ENCODE measurements at places on chromosomes 4 and X.

DNA sequence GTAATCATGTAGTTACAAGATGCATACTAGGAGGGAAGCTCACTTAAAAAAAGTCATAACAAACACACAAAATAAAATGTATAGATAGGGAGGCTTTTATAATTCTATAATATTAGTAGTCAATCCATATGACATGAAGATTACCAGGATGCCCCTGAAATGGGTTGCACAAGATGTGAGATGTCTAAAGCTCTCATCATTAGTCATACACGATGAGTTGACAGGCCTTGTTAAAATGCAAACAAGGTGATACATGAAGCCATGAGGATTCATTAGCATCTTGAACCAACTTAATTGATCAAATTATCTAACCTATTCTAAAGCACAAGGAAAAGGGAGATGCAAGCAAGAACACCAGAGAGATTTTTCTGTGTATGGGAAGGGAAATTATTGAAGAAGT lies 470.2 kb downstream of the IQCM start:
- no peak for DNase-seq

- DNase-seq: no peak
These were observed 401.8 kb downstream of the PABPC4L start for GRCh38 chr4:133799717-133800315.

- DNase-seq: no peak
These were observed 64.8 kb downstream of the CBR4 start for GRCh38 chr4:168945291-168945690.

GRCh38 chr4:957231-957580 lies 16.2 kb downstream of the DGKQ start:
- DNase-seq: no peak

- DNase-seq: no peak
These were observed 15.2 kb downstream of the ADGRG2 start for GRCh38 chrX:19107035-19107434.

GRCh38 chr4:78584863-78585547 lies 33.4 kb downstream of the ANXA3 start:
- DNase-seq: no peak

DNA sequence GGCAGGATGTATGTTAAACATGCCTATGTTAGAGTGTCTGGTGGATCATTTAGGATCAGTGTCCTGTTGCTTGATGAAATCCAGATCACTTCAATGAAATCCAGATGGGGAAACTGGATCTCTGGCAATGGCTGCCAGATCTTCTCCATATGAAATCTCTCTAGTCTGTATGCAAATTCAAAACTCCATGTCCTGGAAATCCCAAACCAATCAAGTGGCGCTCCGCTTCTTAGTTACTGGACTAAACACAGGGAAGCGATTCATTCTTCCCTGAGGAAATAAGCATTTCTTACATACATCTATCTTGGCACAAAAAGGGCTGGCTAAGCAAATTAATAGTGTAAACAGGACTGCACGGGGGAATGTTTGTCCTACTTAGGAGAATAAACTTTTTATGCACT lies 94.9 kb downstream of the HDAC8 start:
- no peak for DNase-seq

DNA sequence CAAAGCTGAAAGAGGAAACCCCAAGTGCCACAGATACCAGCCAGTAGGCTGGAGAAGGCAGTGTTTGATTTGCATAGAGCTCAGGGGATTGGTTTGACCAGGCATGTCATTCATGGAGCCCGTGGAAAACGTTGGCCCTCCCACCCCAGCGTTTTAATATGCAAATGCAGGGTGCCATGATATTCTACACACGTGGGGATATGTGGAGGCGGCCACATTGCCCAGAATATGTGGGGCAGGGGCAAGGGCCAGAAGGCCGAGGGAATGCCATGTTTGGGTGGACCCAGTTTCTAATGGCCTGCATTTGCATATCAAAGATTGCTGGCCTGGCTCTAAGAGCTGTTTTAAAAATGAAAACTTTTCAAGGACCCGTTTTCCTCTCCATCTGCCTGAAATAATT lies 71.1 kb downstream of the MAP9 start:
- DNase-seq: no peak

DNA sequence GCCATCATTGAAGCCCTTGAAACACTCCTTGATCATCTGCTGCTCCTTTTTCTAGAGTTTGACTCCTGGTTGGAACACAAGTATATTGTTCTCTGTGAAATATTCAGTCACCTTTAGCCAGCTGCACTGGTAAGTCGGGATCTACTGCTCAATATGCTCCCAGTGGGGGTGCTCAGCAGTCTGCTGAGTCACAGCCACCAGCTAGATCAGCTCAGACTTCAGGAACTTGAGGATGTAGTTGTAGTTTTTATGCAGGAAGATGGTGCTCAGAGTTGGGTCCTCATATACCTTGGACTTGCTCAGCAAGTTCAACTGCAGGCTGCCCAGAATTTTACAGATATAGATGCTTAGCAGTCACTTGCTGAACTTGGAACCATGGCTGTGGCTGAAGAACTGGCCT lies 202.5 kb upstream of the RPL34 start:
- DNase-seq: no peak

DNA sequence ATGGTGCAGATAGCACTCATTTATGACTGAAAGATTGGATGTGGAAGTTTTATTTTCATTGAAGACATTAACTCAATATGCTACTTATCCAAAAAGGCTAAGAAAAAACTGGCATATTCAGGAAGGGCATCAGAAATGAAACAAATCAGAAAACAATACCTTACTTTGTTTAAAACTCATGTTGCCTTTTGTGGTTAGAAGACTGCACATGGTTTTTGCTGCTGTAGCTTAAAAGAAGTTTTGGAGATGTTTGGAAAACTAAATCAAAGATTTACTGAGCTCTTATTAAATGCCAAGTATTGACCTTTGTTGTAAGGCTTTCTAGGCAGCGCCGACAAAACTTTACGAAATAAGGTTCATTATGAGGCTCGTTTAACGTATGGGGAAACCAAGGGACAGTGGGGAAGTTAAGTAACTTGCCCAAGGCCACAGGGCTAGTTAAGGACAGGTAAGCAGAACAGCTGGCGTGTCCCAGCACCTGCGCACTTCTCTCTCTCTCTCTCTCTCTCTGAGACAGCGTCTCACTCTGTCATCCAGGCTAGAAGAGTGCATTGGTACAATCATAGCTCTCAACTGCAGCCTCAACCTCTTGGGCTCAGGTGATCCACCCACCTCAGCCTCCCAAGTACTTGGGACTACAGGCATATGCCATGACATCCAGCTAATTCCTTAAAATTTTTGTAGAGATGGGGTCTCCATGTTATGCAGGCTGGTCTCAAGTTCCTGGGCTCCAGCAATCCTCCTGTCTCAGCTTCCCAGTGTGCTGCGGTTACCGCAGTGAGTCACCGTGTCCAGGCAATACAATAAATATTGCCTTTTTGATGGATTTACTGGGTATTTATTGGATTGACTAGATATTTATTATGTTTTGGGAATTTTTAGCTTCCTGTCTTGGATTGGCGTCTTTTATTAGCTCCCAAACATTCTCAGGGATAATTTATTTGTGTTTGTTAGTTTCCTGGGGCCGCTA lies 16.1 kb downstream of the LRP2BP start:
- DNase-seq: no peak

- DNase-seq: no peak
These were observed 47.8 kb downstream of the SYNPO2 start for GRCh38 chr4:118936406-118936805.

GRCh38 chrX:30248854-30249253 lies 1.9 kb downstream of the MAGEB1 start:
- DNase-seq: no peak

DNA sequence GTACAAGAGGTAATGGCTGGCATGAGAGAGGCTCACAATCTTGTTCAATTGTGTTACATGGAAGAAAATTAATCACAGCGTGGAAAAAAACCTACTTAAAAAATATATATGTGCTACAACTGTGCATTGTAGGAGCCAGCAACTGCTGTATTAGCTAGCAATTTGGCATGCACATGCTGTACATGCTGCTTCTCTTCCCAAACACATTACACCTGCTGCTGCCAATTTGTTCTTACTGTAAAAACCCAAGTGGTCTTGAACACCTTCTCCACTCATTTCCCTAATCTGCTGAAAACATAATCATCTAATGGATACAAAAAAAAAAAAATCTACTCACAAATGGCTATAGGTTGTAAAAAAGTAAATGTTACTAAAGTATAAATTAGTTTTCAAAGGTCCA lies 264.2 kb downstream of the INPP4B start:
- DNase-seq: no peak

DNA sequence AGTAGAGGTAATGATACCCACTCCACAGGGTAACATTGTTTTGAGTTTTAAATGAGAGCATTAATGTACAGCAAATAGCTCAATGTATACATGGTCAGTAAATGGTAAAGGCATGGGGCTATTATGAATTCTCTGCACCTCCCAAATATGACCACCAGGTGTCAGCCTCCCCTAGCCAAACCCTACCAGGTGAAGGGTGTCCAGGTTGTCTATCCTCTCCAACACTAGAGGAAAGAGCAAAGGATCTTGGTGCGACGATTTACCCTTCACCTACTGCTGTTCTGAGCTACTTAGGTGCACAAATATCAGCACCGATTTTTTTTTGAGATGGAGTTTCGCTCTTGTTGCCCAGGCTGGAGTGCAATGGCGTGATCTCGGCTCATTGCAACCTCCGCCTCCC lies 26.5 kb upstream of the XIAP start:
- DNase-seq: peak; percentile 57

DNA sequence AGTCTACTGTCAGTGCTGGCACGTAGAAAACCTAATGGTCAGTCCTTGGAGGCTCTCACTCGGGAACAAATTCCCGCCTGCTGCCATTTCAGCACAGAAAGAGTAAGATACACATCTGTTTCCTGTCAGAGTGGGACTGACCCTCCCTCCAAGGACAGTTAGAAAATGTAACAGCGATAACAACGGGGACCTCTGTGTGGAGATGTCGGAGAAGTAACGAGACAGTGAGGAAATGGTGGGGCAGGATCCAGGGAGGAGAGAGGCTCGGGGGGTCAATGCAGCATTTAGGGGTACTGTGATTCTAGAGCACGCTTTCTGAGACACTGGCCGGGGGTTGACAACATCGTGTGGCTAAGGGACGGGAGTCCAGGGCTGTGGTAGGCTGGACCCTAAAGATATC lies 36.0 kb upstream of the SORCS2 start:
- DNase-seq: no peak

DNA sequence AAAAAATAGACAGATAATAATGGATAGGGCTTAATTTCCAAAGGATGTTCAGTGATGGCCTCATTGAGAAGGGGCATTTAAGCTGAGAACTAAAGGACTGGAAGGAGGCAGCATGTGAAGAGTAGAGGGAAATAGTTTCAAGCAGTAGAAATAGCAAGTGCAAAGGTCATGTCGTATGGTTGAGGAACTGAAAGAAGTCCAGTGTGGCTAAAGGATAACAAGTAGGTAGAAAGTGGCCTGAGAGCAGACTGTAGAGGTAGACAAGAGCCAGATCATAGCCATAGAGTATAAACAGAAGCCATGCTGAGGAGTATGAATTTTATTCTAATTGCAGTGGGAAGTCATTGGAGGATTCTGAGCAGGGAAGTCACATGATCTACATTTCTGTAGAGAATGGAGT lies 72.3 kb downstream of the GRIA3 start:
- DNase-seq: no peak

DNA sequence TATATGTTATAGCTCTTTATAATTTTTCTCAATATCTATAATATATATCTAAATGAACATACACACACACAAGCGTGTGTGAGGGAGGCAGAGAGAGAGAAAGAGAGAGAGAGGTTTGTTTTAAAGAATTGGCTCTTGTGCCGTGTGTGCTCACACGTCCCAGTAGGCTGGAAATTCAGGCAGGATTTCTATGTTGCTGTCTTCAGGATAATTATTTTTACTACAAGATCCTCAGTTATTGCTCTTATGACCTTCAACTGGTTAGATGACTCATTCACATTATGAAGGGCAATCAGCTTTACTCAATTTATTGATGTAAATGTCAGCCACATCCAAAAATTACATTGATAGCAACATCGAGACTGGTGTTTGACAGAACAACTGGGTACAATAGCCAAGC lies 1520.7 kb upstream of the PCDH7 start:
- no peak for DNase-seq

DNA sequence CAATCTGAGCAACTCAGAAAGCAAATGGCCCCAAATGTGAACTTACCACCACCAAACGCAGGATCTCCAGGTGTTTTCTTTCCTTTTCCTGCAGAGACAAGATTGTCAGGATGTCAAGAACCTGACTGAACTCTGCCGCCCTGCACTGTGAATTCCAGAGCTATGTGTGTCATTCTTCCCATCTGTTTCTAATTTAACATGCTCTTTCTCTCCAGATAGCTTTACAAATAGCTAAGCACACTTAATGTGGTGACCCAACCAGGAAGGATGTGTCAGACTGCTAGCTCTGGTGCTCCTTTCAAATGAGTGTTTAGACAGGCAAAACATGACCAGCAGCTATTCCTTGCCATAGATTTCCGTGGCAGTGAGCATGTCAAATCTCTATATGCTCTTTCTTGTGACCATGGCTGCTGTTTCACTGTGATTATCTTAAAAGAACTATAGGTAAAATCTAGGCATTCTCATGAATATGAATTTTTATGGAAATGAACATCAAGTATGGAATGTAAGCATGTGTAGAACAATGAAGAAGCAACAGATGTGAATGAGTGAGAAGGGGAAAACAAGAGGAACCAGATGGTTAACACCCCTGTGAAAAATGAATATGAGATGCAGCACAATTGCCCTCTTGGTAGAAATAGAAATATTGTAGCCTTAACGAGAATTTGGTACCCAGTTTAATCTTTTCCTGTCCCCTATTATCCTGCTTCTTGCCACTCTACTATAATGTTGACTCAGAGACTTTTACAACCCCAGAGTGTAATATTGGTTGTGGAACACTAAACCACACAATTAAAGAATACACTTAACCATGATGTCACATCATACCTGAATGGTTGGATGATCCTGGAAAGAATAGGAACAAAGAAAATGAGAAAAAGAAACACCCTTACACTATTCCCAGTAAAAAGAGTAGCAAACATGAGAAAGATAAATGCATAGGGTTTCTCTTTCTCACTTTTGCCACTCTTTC lies 247.8 kb upstream of the DKK2 start:
- no peak for DNase-seq

DNA sequence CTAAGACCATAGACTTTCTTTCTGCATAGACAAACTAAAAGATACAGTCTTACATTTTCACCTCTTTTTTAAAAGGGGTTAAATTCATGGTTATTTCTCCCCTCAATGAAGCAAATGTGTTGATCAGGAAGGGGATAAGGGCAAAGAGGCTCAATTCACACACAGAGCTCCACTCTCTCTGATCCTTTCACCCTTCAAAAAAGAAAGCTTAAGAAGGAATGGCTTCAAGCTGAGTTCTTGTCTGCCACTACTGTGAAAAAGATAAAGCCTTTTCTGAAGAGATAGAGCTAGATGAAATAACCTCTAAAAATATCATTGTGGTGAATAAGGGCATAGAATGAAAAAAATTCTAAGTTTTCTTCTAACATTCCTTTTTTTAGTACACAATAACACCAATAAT lies 28.3 kb downstream of the SEPSECS start:
- no peak for DNase-seq

DNA sequence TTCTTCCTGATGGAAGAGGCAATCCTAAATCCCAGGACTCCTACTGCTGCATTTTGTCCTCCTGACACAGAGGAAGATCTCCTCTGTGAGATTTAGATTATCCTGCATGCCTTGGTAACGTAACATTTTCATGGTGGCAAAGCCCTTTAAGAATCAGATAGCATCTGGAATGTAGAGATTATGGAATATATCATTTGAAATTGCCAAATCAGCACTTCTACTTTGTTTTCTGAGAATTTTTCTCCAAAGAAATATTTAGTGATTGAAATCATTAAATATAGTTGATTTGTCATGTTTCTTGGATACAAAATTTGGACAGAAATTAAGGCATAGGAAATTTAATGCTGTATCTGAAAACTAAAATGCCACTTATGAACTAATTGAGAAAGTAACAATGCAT lies 326.9 kb downstream of the EPHA5 start:
- DNase-seq: no peak

Measured in HuH-7.5 (cell line).